ENCODE measurements at places on chromosomes 5 and 9. TPM values are rescaled to one million over a fixed set of nuclear protein-coding genes. Genes with fewer than 3 reads are reported as not detected.

The CTXN3 gene
- not detected for polyA plus RNA-seq

The CENPP gene
- polyA plus RNA-seq, result 0.60 TPM

The CCDC152 gene
- 3.2 TPM for polyA plus RNA-seq

DNA sequence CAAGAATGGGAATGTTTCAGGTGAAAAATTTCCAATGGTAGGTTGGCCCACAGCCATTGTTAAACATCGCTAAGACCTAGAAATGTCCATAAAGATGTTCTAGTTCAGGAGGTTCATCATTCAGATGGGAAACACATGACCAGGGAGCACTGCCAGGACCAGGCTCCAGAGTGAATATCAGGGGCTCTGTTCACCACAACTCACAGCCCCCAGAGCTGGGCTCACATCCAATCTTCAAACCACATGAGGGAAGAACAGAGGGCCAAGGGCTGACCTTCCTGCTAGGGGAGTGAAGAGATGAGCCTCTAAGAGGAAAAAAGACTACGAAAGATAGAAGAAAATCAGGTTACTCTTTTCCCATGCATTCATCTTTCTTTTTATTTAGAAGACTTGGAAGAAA lies 205.8 kb downstream of the SEMA5A start:
- no peaks in the 10 kb centered on the region for H3K27me3 ChIP-seq
- no peak for DNase-seq
- H3K4me3 ChIP-seq, result no peak overlapping the region
- no peaks in the 10 kb centered on the region for H3K4me1 ChIP-seq
- H3K27ac ChIP-seq, result no peak overlapping the region

DNA sequence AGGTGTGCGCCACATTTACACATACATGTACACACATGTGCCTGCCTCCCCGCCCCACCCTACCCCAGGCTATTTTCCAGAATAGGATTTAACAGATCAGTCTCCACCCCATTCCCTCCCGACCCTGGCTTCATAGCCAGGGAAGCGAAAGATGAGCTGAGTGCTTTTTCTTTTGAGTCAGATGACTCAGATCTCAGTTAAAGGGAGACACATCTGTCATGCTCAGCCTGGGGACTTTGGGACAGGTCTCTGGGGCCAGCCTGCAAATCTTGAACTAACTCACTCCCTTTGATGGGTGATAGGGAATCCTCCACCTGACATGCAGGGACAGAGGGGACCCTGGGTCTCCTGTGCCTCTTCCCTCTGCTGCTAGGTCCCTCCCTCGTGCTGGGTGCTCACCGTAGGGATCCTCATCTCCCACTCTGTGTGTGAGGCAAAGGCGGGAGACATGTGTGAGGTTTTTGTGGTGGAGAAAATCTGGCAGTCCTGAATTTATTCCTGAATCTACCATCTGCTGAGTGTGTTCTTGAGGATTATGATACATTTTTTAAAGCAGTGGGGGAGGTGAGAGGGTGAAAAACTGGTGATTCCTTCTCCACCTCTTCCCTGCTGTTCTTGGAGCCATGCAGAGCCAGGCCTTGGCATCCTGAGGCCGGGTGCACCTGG lies 37.7 kb downstream of the NEUROG1 start:
- H3K27ac ChIP-seq, result no peak overlapping the region
- H3K4me3 ChIP-seq, result no peak overlapping the region
- H3K27me3 ChIP-seq, result no peaks in the 10 kb centered on the region
- DNase-seq, result no peak

- no peaks in the 10 kb centered on the region for H3K36me3 ChIP-seq
- H3K4me3 ChIP-seq, result no peak overlapping the region
- no peak for DNase-seq
- H3K27me3 ChIP-seq, result no peaks in the 10 kb centered on the region
Measured at GRCh38 chr9:89755821-89756220, 151.0 kb downstream of the GADD45G start.

DNA sequence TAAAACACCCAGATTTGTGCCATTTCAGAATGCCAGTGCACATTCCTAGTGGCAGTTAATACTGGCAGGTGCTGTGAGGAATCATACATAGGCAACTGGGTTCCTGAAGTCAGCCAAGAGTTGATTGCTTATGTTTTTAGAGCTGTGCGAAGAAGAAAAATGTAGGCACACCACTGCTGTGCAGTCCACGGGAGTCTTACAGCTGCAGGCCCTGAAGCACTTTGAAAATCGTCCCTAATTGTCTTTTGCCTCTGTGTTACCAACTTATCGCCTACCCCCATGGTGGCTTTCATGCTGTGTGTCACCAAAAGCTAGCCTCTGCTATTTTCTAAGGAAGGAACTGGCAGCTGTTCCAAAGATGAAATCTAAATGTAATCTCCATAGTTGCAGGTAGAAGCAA lies 263.9 kb downstream of the ARRDC3 start:
- H3K4me1 ChIP-seq, result peaks cover 67% of the 10 kb centered on the region
- no peak overlapping the region for H3K4me3 ChIP-seq
- H3K27ac ChIP-seq, result peak overlapping the region; percentile 70
- no peaks in the 10 kb centered on the region for H3K36me3 ChIP-seq

- H3K36me3 ChIP-seq, result no peaks in the 10 kb centered on the region
- DNase-seq, result no peak
- H3K4me3 ChIP-seq, result no peak overlapping the region
Measured at GRCh38 chr5:133738271-133738670, 125.9 kb upstream of the FSTL4 start.

- H3K27me3 ChIP-seq, result no peaks in the 10 kb centered on the region
- H3K27ac ChIP-seq, result no peak overlapping the region
- H3K36me3 ChIP-seq, result no peaks in the 10 kb centered on the region
- peaks cover 8% of the 10 kb centered on the region for H3K4me1 ChIP-seq
- H3K4me3 ChIP-seq, result no peak overlapping the region
Measured at GRCh38 chr5:43647789-43648188, 44.8 kb downstream of the NNT start.

- DNase-seq, result no peak
- no peak overlapping the region for H3K4me3 ChIP-seq
- H3K27ac ChIP-seq, result no peak overlapping the region
- H3K27me3 ChIP-seq, result no peaks in the 10 kb centered on the region
Measured at GRCh38 chr9:94948567-94949235, 222.2 kb downstream of the AOPEP start.

GRCh38 chr5:102638316-102638715 lies 116.8 kb upstream of the PAM start:
- no peaks in the 10 kb centered on the region for H3K27me3 ChIP-seq
- H3K36me3 ChIP-seq, result no peaks in the 10 kb centered on the region
- DNase-seq, result no peak
- H3K4me3 ChIP-seq, result no peak overlapping the region
- H3K4me1 ChIP-seq, result peaks cover 6% of the 10 kb centered on the region

- no peaks in the 10 kb centered on the region for H3K27me3 ChIP-seq
- DNase-seq, result peak; percentile 48
- H3K27ac ChIP-seq, result no peak overlapping the region
- no peak overlapping the region for H3K4me3 ChIP-seq
- no peaks in the 10 kb centered on the region for H3K36me3 ChIP-seq
Measured at GRCh38 chr5:125415126-125415525, 668.7 kb upstream of the ZNF608 start.

GRCh38 chr5:114467729-114468128 lies 105.9 kb downstream of the KCNN2 start:
- no peak for DNase-seq
- no peaks in the 10 kb centered on the region for H3K36me3 ChIP-seq
- no peak overlapping the region for H3K27ac ChIP-seq
- H3K4me1 ChIP-seq, result peaks cover 16% of the 10 kb centered on the region
- no peaks in the 10 kb centered on the region for H3K27me3 ChIP-seq

GRCh38 chr5:94793113-94793815 lies 174.8 kb downstream of the SLF1 start:
- DNase-seq, result no peak
- H3K4me1 ChIP-seq, result no peaks in the 10 kb centered on the region
- H3K27ac ChIP-seq, result no peak overlapping the region
- no peaks in the 10 kb centered on the region for H3K36me3 ChIP-seq
- H3K27me3 ChIP-seq, result no peaks in the 10 kb centered on the region
- no peak overlapping the region for H3K4me3 ChIP-seq

Measured in sigmoid colon (tissue), 7 donors.